ENCODE measurements at places on chromosomes 13 and 19. TPM values are rescaled to one million over a fixed set of nuclear protein-coding genes. Genes with fewer than 3 reads are reported as not detected.

The ZNF558 gene
- 40.7 TPM for total RNA-seq

DNA sequence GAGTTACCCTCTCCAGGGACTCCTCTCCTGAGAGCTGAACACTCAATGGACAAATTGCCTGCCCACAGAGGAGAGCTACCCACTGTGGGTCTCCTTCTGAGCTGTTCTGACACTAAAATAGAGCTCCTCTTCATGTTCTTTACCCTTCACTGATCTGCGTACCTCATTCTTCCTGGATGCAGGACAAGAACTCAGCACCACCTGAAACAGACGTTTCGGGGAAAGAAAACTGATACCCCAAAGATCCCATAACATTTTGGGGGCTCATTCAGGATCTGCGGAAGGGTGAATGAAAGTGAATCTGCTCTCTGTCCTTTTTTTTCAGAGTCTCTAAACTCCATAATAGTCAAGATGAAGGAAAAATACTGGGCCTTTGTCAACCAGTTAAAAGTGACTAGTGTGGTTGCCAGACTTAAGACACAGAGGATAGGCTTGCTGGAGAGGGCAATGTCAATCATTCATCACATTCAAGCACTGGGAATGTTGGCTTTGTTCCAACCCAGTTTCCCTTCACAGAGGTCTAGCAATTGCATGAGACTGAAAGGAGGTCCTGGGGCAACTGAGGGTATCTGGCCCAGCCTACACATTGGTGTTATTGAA, 136.7 kb upstream of the SLITRK6 start:
- H3K36me3 ChIP-seq: no peaks in the 10 kb centered on the region
- H3K27me3 ChIP-seq: no peaks in the 10 kb centered on the region
- no peak for DNase-seq

- no peak for DNase-seq
- no peaks in the 10 kb centered on the region for H3K27me3 ChIP-seq
- H3K4me3 ChIP-seq: no peak overlapping the region
- H3K36me3 ChIP-seq: no peaks in the 10 kb centered on the region
These were observed 85.5 kb downstream of the DIAPH3 start for GRCh38 chr13:60078226-60078625.

The ANKRD24 gene
- 0.98 TPM for total RNA-seq

- no peak for DNase-seq
- H3K36me3 ChIP-seq: no peaks in the 10 kb centered on the region
- no peaks in the 10 kb centered on the region for H3K27me3 ChIP-seq
- H3K4me1 ChIP-seq: no peaks in the 10 kb centered on the region
These were observed 687 bp downstream of the ILF3 start for GRCh38 chr19:10654610-10655456.

The WDR88 gene
- not detected for total RNA-seq

The SHC2 gene
- total RNA-seq: 21.8 TPM

DNA sequence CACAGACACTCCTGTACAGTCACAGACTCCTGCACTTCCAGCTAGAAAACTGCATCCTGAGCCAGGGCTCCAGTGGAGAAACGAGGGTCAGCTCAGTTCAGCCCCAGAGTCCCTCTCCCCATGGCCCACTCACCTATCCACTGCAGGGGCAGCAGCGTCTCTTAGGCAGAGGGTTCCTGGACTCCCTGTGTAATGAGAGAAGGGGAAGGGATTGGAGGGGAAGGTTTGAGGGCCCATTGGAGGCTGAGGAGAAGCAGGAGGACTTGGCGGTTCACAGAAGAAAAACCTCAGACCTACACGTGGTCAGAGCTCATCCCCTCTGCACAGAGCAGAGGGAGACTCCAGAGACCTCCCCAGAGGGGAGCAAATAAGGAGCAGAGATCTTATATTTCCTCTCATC, 9.2 kb upstream of the CEACAM18 start:
- DNase-seq: no peak
- no peak overlapping the region for H3K4me3 ChIP-seq
- H3K4me1 ChIP-seq: no peaks in the 10 kb centered on the region
- H3K27ac ChIP-seq: no peak overlapping the region
- no peaks in the 10 kb centered on the region for H3K36me3 ChIP-seq
- peaks cover 42% of the 10 kb centered on the region for H3K27me3 ChIP-seq

The CCNA1 gene
- total RNA-seq: 2.3 TPM

DNA sequence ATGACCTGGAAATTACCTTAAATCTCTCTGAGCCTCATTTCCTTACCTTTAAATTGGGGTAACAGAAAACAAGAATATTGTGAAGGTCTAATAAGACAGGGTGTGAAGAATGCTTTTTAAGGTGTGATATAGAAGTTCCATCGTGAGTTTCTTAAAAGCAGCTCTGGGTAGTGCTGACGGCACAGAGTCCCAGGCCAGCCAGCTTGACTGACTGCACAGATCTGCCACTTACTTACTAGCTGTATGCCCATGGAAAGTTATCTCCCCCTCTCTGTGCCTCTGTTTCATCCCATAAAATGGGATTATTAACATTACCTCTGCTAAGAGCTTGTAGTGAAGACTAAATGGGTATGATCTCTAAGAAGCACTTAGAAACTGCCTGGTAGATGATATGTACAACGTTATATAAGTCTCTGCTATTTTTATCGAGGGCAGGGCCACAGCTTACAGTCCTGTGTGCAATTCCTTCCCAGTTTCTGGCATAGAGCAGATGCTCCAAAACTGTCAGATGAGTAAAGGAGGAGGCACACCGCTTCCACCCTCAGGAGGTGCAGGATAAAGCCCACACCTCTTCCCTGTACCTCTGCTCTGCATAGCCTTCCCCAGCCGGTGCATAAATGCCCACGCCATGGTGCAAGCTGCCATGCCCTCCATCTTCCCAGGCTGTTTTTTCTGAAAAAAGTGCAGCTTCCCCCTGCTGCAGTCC, 99.6 kb downstream of the MBNL2 start:
- H3K36me3 ChIP-seq: no peaks in the 10 kb centered on the region
- no peak overlapping the region for H3K27ac ChIP-seq
- H3K4me1 ChIP-seq: no peaks in the 10 kb centered on the region
- no peak for DNase-seq

DNA sequence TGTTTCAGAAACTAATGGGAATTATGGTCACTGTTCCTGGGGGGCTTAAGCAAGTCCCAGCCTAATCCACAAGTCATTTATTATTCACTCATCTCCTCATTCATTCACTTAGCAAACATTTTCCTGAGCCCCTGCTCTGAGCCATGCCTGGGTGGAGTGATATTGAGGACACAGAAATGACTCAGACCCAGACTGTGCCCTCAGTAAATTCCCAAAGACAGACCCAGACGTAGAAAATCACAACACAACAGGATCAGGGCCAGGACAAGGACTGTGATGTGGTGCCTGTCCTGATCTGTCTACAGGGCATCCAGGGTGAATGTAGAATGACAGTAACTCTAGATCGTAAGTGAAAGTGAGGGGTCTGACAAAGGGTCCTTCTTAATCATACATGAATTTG, 7.0 kb upstream of the SPACA6 start:
- H3K36me3 ChIP-seq: no peaks in the 10 kb centered on the region
- no peak overlapping the region for H3K27ac ChIP-seq
- no peaks in the 10 kb centered on the region for H3K27me3 ChIP-seq
- no peak for DNase-seq
